ENCODE measurements at places on chromosomes 16 and 17.

- no peaks in the 10 kb centered on the region for H3K27me3 ChIP-seq
- no peaks in the 10 kb centered on the region for H3K36me3 ChIP-seq
- peaks cover 11% of the 10 kb centered on the region for H3K4me1 ChIP-seq
- peak overlapping the region; percentile 19 for H3K4me3 ChIP-seq
Measured at GRCh38 chr16:12323007-12323758, 346.6 kb downstream of the SNX29 start.

GRCh38 chr17:37761059-37761458 is 16.2 kb upstream of the HNF1B start:
- DNase-seq, result no peak
- H3K36me3 ChIP-seq, result peaks cover 3% of the 10 kb centered on the region
- peaks cover 19% of the 10 kb centered on the region for H3K4me1 ChIP-seq
- H3K4me3 ChIP-seq, result no peak overlapping the region
- H3K27ac ChIP-seq, result no peak overlapping the region
- H3K27me3 ChIP-seq, result peaks cover 68% of the 10 kb centered on the region

DNA sequence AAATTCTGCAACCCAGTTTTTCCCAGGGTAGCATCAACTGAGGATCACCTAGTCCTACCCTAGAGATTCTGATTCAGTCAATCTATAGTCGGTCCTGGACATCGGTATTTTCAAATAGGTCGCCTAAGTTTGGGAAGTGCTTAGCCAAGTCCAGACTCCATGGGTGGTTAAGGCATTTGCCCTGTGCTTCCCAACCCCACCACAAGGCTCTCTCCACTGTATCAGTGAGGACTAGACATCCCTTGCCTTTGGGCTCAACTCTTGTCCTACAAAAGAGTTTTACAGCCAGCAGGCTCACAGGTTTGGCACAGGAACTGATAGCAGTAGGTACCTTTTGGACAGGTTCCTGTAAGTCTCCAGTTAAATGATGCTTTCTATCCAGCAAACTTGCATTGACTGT is 13.8 kb downstream of the HYDIN start:
- H3K4me1 ChIP-seq, result peaks cover 4% of the 10 kb centered on the region
- no peaks in the 10 kb centered on the region for H3K36me3 ChIP-seq
- DNase-seq, result no peak
- peaks cover 45% of the 10 kb centered on the region for H3K27me3 ChIP-seq
- H3K27ac ChIP-seq, result no peak overlapping the region

- no peak overlapping the region for H3K4me3 ChIP-seq
- H3K27ac ChIP-seq, result no peak overlapping the region
- peaks cover 3% of the 10 kb centered on the region for H3K36me3 ChIP-seq
- no peaks in the 10 kb centered on the region for H3K27me3 ChIP-seq
- no peak for DNase-seq
- H3K4me1 ChIP-seq, result no peaks in the 10 kb centered on the region
Measured at GRCh38 chr16:53614346-53614745, 89.3 kb downstream of the RPGRIP1L start.

GRCh38 chr17:39405436-39405835 is 4.0 kb upstream of the FBXL20 start:
- H3K27me3 ChIP-seq, result no peaks in the 10 kb centered on the region
- no peak for DNase-seq
- peaks cover 5% of the 10 kb centered on the region for H3K36me3 ChIP-seq

GRCh38 chr17:58487589-58488427 is at the start of gene HSF5:
Gene HSF5, minus strand, starts transcription at chr17:58488408. Its CDS starts 134 bp downstream, at chr17:58488274.
- no peak within 1 kb of the TSS for H3K27ac ChIP-seq
- H3K36me3 ChIP-seq, result peaks cover 1% of the 10 kb centered on the region
- DNase-seq, result peak; percentile 65
- H3K4me1 ChIP-seq, result peaks cover 11% of the 10 kb centered on the region

DNA sequence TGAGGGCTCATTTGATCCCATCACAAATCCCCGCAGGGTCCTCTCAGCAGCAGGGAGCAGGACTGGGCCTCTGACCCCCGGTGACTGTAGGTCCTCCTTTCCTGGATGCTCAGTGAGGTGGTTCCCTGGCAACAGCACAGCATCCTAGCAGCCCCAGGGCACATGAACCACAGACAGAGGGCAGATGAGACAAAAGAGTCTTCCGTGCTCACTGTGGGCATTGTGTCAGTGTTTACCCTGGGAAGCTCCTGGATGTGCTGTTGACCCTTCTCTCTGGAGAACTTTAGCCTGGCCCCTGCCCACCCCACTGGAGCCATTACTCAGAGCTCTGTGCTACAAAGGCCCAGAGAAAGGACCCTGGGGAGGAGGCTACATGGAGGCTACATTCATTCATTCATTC is 21.7 kb upstream of the TMEM220 start:
- H3K4me1 ChIP-seq, result peaks cover 2% of the 10 kb centered on the region
- DNase-seq, result no peak
- H3K36me3 ChIP-seq, result peaks cover 2% of the 10 kb centered on the region
- no peak overlapping the region for H3K27ac ChIP-seq
- H3K4me3 ChIP-seq, result no peak overlapping the region
- peaks cover 22% of the 10 kb centered on the region for H3K27me3 ChIP-seq

- H3K36me3 ChIP-seq, result peaks cover 17% of the 10 kb centered on the region
- H3K4me1 ChIP-seq, result peaks cover 17% of the 10 kb centered on the region
- peak overlapping the region; percentile 7 for H3K4me3 ChIP-seq
- peak overlapping the region; percentile 43 for H3K27ac ChIP-seq
Measured at GRCh38 chr17:40086150-40087044, 14.0 kb downstream of the NR1D1 start.

DNA sequence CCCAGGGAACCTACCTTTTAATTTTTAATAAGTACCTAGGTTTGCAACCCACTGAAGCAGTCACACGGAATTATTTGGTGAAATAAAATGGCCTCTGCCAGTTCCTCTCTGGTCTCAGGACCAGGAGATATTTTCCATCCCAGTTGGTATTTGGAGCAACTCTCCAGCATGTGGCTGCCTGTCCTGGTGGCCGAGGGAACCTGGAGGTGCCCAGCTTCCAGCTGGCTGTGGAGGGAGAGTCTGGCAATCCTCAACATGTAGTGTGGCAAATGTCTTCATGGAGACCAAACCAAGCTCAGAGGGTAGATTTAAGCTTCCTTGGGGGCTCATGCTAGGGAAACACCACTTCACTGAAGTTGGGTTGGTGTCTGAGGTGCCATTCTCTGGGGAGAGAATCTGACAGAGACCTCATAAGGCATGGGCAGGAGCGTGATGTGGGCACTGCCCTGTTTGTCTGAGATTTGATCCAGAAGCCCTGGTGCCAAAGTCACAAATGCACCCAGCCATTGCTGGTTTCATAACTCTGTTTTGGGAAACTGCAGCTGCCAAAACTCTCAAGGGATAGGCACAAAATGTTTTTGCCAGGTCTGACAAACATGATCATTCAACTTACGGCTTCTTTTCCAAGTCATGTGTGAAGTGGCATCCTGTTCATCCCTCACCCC is 2.8 kb downstream of the MT1X start:
- H3K4me1 ChIP-seq, result peaks cover 12% of the 10 kb centered on the region
- H3K27me3 ChIP-seq, result no peaks in the 10 kb centered on the region
- no peak overlapping the region for H3K27ac ChIP-seq
- DNase-seq, result no peak

DNA sequence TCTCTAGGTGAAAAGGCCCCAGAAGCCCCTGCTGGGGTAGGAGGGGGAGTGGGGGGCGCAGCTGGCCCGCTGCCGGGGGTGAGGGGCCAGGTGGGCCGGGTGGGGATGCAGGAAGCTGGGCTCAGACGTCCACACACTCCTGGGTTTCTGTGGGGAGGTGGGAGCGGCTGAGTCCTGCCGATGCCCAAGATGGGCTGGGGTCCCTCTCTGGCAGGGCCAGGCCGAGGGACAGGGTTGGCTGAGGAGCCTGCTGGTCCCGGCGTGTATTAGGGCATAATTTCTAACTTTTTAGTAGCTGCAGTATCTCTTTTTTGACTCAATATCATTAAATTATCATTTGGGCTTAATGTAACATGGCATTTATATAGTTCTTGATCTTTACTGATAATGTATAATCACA is 121.4 kb upstream of the CORO6 start:
- H3K4me1 ChIP-seq, result peaks cover 35% of the 10 kb centered on the region
- peak overlapping the region; percentile 81 for H3K27ac ChIP-seq
- no peak overlapping the region for H3K4me3 ChIP-seq

GRCh38 chr16:87570938-87571867 is 31.1 kb upstream of the JPH3 start:
- H3K4me3 ChIP-seq, result no peak overlapping the region
- no peaks in the 10 kb centered on the region for H3K36me3 ChIP-seq
- no peak overlapping the region for H3K27ac ChIP-seq

- no peak overlapping the region for H3K4me3 ChIP-seq
- no peak for DNase-seq
Measured at GRCh38 chr17:55391244-55391757, 30.3 kb downstream of the MMD start.

DNA sequence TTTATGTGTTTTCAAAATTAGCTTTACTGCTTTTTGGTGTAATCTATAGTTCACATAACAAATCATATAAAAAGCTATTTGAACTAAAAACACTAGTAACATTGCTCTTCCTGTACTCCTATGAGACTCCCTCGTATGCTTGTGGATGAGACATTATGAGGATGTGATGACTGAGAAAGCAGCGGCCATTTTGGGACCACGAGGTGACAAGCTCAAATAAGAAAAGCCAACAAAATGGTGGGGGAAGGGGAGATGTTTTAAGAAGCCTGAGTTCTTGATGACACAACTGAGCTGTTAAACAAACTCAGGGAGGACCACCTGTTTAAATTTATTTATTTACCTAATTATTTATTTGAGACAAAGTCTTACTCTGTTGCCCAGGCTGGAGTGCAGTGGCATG is 4.5 kb downstream of the CCL18 start:
- H3K4me1 ChIP-seq, result peaks cover 3% of the 10 kb centered on the region
- no peak overlapping the region for H3K27ac ChIP-seq
- no peak for DNase-seq
- no peaks in the 10 kb centered on the region for H3K36me3 ChIP-seq

DNA sequence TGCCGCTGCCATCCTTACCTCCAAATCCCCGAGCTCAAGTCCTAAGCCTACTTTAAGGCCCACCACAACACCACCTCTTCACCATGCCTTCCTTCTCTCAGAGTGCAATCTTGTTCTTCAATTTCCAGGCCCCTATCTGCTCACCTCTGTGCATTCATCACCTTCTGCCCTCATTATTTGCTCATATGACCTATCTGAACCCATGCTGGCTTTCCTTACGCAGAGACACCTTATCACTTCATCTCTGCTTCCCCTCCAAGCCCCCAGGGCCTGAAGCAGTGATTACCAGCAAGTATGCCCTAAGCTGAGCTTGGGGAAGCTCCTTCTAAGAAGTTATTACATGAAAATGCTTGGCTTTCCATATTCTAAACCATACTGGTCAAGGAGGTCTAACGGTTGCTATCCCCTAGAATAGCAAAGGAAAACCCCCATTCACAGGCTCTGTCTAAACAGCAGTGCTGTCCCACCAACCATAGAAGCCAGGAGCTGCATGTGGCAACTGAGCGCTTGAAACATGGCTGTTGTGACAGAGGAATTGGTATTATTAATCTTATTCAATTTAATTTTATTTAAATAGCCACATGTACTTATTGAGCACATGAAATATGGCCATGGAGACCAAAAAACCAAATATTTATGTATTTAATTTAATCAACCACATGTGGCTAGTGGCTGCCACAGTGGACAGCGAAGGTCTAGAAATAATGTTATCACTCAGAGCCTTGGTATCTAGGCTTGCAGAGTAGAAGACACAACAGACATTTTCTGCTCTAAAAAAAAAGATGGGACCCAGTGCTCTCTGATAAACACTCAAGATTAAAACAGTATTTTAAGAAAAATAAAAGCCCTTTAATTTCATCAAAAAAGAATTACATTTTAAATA is 13.9 kb downstream of the USP7 start:
- peak overlapping the region; percentile 92 for H3K27ac ChIP-seq
- no peak for DNase-seq
- peak overlapping the region; percentile 92 for H3K4me3 ChIP-seq
- H3K4me1 ChIP-seq, result peaks cover 60% of the 10 kb centered on the region
- H3K27me3 ChIP-seq, result no peaks in the 10 kb centered on the region

GRCh38 chr17:6893382-6894205 is 62.1 kb upstream of the TEKT1 start:
- H3K4me1 ChIP-seq, result peaks cover 9% of the 10 kb centered on the region
- peaks cover 21% of the 10 kb centered on the region for H3K36me3 ChIP-seq
- no peak for DNase-seq
- no peak overlapping the region for H3K4me3 ChIP-seq

DNA sequence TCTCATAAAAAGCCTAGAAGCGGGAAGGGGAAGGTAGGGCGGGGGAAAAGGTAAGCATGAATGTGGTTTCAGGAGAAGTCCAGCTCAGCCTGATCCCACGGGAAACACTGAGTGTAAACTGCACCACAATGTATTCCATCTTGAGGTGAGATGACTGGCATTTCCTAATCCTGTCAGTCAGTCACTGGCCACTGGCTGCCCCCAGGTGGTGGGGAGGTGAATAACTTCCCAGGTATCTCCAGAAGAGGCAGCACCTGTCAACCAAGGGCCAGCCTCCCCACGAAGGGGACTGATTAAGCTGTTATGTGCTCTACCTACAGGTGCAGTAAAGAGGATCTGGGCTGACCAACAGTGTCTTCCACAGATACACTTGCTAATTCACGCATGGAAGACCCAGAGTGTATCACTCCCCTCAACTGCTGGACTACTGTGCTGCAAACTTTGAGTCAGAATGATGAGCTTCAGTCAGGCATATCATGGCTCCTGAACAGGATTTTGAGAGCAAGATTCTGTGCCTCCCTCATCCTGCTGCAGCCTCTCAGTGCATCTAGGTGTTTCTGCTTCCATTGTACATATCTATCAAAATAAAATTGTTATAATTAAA is 108.5 kb upstream of the CCL2 start:
- DNase-seq, result peak; percentile 18
- H3K27me3 ChIP-seq, result peaks cover 48% of the 10 kb centered on the region
- H3K4me1 ChIP-seq, result no peaks in the 10 kb centered on the region

- DNase-seq, result no peak
- H3K36me3 ChIP-seq, result no peaks in the 10 kb centered on the region
- H3K27me3 ChIP-seq, result no peaks in the 10 kb centered on the region
- H3K27ac ChIP-seq, result no peak overlapping the region
- no peak overlapping the region for H3K4me3 ChIP-seq
Measured at GRCh38 chr17:64617125-64617780, 44.9 kb downstream of the SMURF2 start.

DNA sequence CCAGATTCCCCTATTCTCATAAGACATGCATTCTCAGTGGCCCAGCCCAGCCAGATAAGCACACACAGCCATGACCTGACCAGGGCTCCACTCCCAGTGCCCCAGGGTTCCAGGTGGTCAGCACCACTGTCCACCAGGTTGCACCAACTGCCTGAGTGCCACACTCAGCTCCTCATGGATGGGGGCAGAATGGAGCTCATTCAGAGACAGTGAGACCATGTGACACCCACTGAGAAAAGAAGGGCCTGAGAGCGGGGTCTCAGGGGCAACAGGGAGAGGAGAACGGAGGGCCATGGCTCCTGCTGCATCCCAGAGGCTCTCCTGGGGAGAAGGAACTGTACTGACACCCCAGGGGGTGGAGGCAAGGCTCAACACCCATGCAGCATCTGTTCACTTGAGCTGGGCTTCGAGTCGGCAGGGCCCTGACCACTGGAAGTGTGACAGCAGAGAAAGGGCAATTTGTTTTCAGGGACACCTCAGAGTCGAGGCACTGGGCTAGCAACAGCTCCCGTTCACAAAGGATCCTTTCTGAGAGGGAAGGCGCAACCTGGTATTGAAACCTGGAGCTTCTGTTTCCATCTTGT is 18.7 kb upstream of the SLC38A8 start:
- H3K4me1 ChIP-seq, result peaks cover 2% of the 10 kb centered on the region
- H3K36me3 ChIP-seq, result peaks cover 9% of the 10 kb centered on the region
- H3K4me3 ChIP-seq, result no peak overlapping the region
- no peak overlapping the region for H3K27ac ChIP-seq
- no peaks in the 10 kb centered on the region for H3K27me3 ChIP-seq
